ENCODE measurements at places on chromosomes 5 and 9. TPM values are rescaled to one million over a fixed set of nuclear protein-coding genes. Genes with fewer than 3 reads are reported as not detected.

FAM151B gene
- total RNA-seq, result 0.06 TPM

GRCh38 chr5:13731121-13731628, 213.3 kb downstream of the DNAH5 start:
- no peak for DNase-seq

- no peak for DNase-seq
Observed at GRCh38 chr9:22425551-22425950, 21.1 kb upstream of the DMRTA1 start.

- DNase-seq, result no peak
Observed at GRCh38 chr5:56818450-56819037, 3.2 kb downstream of the MAP3K1 start.

- DNase-seq, result no peak
Observed at GRCh38 chr5:77843570-77844372, 67.6 kb upstream of the TBCA start.

Data from epithelial cell of proximal tubule (primary cell).